ENCODE measurements at places on chromosomes 11 and 22. TPM values are rescaled to one million over a fixed set of nuclear protein-coding genes. Genes with fewer than 3 reads are reported as not detected.
A peak's percentile ranks its signal among the peaks of the same experiment; 100 is the strongest.

The CSKMT gene
- total RNA-seq = 12.9 TPM

The CALCB gene
- total RNA-seq = not detected

The MAP4K2 gene
- total RNA-seq = 57.0 TPM

The CRY2 gene
- total RNA-seq = 9.5 TPM

The APLP2 gene
- total RNA-seq = 345 TPM

The TAF6L gene
- 40.2 TPM for total RNA-seq

DNA sequence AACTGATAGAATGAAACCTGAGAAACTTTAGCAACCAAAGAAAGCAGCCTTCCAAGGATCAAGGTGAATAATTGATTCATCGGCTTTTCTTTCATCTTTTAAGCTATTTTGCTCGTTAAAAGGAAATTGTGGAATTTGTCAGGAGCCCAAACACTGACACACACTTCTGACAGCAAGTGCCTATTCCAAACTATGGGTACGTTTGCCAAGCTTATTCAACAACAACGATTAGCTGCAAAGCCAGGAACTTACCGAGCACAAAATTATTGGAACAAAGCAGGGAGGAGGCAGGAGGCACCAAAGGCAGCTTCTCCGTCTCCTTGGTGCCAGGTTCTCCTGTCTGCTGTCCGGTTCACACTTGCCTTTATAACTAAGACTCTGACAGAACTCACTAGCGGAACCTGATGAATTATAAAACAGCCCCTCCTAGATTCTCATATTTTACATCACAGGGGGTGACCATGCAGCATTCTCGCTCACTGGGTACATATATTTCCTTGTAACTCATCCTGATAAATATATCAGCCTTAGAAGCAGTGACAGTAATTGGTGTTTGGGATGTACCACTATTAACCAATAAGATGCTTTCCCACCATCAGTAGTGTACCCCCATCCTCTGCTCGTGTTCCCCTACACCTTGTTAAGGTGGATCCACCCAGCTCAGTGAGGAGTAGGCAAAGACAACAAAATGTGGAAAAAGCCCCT is 395.9 kb upstream of the CCDC90B start:
- no peak for DNase-seq
- H3K27me3 ChIP-seq = peaks cover 57% of the 10 kb centered on the region
- H3K4me1 ChIP-seq = no peaks in the 10 kb centered on the region

GRCh38 chr11:109486129-109486528 is 64.1 kb downstream of the C11orf87 start:
- no peak overlapping the region for H3K4me3 ChIP-seq
- H3K4me1 ChIP-seq = no peaks in the 10 kb centered on the region
- H3K36me3 ChIP-seq = no peaks in the 10 kb centered on the region
- H3K27ac ChIP-seq = no peak overlapping the region

GRCh38 chr11:119051440-119052162 is 5.4 kb downstream of the HYOU1 start:
- no peak overlapping the region for H3K4me3 ChIP-seq
- H3K27ac ChIP-seq = no peak overlapping the region
- DNase-seq = no peak
- peaks cover 8% of the 10 kb centered on the region for H3K4me1 ChIP-seq

DNA sequence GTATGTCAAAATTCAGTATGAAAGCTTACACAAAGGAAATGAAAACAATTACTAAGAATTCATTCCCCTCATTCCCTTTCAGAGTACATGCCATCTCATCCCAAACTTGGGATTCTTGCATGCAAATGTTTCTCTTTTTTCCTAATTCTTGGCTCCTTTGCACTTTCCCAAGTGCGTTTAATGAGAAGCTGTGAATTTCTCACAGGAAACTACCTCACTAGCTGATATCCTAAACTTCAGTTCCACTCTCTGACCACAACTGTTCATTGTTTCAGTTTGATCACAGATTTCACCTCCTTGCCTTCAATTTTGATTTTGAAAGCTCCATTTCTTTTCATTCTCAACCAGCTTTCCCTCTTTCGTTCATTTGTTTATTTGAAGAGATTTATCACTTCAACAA is 5.9 kb upstream of the ARL14EP start:
- H3K36me3 ChIP-seq = no peaks in the 10 kb centered on the region
- peaks cover 2% of the 10 kb centered on the region for H3K4me1 ChIP-seq
- H3K27ac ChIP-seq = no peak overlapping the region
- no peak for DNase-seq

- H3K36me3 ChIP-seq = no peaks in the 10 kb centered on the region
- no peak for DNase-seq
- H3K27ac ChIP-seq = no peak overlapping the region
- H3K4me3 ChIP-seq = no peak overlapping the region
- no peaks in the 10 kb centered on the region for H3K27me3 ChIP-seq
- H3K4me1 ChIP-seq = no peaks in the 10 kb centered on the region
These were observed 34.6 kb upstream of the BID start for GRCh38 chr22:17808693-17809403.

DNA sequence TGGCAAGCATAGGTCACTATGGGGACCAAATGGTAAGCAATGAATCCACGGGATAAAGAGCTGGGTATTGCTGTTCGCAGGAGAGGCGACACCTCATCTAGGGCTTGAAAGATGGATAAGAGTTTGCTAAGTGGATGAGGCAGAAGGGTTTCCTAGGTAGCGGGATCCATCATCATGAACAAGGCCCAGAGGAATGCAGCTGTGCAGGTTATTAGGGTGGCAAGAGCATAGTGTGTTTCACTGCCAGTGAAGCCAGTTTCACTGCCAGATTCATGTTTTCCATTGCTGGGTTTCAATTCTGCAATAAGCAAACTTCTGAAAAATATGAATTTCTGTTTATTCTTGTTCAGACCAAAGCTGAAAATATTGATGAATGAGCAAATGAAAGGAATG is 27.2 kb downstream of the WEE1 start:
- peak; percentile 84 for DNase-seq
- H3K4me1 ChIP-seq = peaks cover 17% of the 10 kb centered on the region
- H3K4me3 ChIP-seq = no peak overlapping the region

GRCh38 chr11:11401960-11402535 is 49.0 kb upstream of the CSNK2A3 start:
- no peak overlapping the region for H3K27ac ChIP-seq
- no peak overlapping the region for H3K4me3 ChIP-seq
- no peaks in the 10 kb centered on the region for H3K4me1 ChIP-seq
- no peaks in the 10 kb centered on the region for H3K27me3 ChIP-seq
- H3K36me3 ChIP-seq = no peaks in the 10 kb centered on the region

DNA sequence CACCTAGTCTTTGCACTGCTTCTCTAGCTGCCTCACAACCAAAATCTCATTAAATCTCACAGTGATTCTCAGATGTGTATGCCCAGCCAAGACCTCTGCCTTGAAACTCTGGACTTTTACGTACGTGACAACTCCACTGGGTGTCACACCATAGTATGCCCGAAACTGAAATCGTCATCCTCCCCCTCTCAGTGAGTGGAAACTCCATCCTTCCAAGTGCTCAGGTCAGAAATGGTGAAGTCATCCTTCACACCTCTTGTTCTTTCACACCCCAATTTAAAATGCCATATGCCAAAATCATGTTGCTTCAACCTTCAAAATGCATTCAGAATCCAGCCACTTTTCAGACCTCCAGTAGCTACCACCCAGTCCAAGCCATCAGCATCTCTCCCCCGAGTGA is 42.5 kb downstream of the SFI1 start:
- DNase-seq = no peak
- H3K36me3 ChIP-seq = no peaks in the 10 kb centered on the region
- H3K4me3 ChIP-seq = no peak overlapping the region
- no peak overlapping the region for H3K27ac ChIP-seq

DNA sequence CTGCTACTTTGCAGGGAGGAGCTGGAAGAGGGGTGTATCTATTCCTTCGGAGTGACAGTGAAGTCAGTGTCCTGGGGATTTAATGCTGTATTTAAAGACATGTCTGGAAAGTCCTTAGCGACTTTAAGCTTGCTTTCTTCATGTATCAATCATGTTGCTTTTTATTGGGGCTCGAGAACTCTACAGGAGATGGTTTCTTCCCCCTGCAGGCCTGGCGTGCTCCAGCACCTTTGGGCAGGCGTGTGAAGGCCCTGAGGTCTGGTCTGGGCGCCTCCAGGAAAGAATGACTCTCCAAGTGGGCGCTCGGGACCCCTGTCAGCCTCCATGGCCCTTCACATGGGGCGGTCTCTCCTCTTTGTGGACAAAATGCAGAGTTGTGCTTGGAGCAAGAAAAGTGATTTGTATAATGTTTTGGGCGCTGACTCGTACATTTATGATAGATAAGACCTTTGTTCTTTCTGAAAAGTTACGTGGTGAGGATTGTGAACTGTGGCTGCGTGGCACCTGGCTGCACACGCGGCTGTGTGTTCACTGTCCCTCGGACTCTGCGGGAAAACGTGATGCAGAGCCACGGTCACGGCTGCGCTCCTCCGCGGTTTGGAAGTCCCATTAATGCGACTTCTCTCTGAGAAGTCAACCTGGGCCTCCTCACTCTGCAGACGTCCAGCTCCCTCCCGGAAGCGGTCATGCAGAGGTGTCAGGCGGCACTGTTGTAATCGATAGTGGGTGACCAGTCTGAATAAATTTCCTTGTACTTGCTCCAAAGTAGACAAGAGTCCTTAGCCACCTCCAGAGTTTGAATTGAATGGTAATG is 282.5 kb downstream of the TBC1D22A start:
- DNase-seq = no peak
- no peak overlapping the region for H3K4me3 ChIP-seq
- no peaks in the 10 kb centered on the region for H3K4me1 ChIP-seq
- no peaks in the 10 kb centered on the region for H3K36me3 ChIP-seq
- H3K27me3 ChIP-seq = no peaks in the 10 kb centered on the region

GRCh38 chr22:24996420-24996952 is 44.0 kb downstream of the KIAA1671 start:
- peak; percentile 75 for DNase-seq
- H3K27me3 ChIP-seq = no peaks in the 10 kb centered on the region
- no peaks in the 10 kb centered on the region for H3K36me3 ChIP-seq
- H3K4me1 ChIP-seq = peaks cover 55% of the 10 kb centered on the region
- H3K27ac ChIP-seq = peak overlapping the region; percentile 74

DNA sequence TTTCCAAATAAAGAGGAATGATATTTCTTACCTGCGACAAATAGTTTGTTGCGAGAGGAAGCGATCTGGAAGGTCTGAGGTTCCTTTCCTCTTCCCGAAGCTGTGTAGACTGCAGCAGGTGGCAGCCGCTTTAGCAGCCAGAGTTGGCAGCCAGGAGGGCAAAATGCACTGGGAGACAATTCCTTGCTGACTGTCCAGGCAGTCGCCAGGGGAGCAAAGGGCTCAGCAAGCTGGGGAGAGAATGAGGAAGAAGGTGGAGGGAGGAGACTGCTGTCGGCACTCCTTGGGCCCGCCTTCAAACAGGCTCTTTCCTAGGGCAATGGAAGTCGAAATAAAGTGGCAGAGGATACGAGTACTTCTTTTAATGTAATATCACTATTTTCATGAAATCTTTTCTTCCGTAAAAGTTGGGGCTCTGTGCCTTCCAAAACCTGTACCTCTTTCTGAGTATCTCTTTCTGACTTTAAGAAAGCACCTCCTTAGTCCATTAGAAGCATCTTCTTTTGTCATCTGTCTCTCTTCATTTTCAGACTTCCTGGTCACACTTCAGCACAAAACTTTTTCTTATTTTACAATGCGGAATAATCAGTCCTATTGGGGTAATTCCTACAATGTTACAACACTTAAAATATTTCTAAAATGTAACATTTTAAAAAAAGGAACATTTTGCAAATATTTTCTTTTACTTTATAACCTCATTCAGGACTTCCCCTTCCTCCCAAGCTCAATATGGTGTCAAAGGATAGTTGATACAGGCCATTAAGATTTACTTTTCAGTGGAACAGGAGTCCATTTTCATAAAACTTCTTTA is at the start of gene IL18:
Gene IL18 (minus strand): TSS at position 220 of the 811 bp plus-strand sequence. CDS start 9,041 bp downstream, outside the sequence.
- H3K27me3 ChIP-seq = no peaks in the 10 kb centered on the region
- peak within 1 kb of the TSS; percentile 73 for H3K4me3 ChIP-seq
- DNase-seq = peak; percentile 87
- H3K36me3 ChIP-seq = peaks cover 8% of the 10 kb centered on the region

DNA sequence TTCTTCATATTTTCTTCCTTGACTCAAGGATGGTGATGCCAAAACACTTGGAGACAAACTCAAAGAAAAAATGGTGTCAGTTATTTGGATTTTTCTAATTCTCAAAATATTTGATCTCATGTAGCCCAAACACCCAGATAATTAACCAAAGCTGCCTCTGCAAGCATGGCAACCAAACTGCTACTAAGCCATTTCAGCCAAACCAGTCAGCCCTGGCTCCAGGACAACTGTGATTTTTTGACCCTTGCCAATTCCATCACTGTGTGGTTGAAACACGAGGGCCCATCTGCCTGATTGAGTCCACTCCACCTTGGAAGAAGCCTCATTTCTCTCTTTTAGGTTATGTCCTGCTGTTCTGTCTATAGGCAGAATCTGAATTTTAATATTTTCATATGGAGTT is 277.4 kb downstream of the BLID start:
- H3K27me3 ChIP-seq = no peaks in the 10 kb centered on the region
- no peaks in the 10 kb centered on the region for H3K36me3 ChIP-seq
- H3K4me1 ChIP-seq = no peaks in the 10 kb centered on the region
- no peak overlapping the region for H3K4me3 ChIP-seq

- no peak overlapping the region for H3K4me3 ChIP-seq
- no peaks in the 10 kb centered on the region for H3K27me3 ChIP-seq
- DNase-seq = peak; percentile 84
- peaks cover 35% of the 10 kb centered on the region for H3K4me1 ChIP-seq
- H3K27ac ChIP-seq = peak overlapping the region; percentile 62
These were observed 2.1 kb upstream of the KIAA0930 start for GRCh38 chr22:45242778-45243191.

DNA sequence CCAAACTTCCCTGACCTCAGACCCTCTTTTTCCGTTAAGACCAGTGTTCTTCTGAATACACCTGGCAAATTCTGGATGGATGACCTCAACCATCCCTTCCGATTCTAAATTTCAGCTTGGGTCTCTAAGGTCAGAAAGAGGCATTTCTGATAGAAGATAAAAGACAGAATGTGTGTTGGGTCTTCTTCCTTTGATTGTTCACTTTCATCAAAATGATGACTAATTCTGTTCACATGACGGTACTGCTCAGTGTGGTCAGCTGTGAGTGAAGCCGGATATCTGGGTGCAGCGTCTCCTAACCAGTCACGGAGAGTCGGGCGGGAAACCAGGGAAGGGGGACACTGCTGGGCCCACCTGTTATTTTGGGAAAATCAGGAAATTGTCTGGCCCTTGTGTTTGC is 151.6 kb upstream of the NAV2 start:
- no peaks in the 10 kb centered on the region for H3K27me3 ChIP-seq
- H3K4me1 ChIP-seq = peaks cover 10% of the 10 kb centered on the region
- peak; percentile 31 for DNase-seq
- no peaks in the 10 kb centered on the region for H3K36me3 ChIP-seq
- H3K4me3 ChIP-seq = no peak overlapping the region
- H3K27ac ChIP-seq = no peak overlapping the region

- H3K4me3 ChIP-seq = no peak overlapping the region
- H3K4me1 ChIP-seq = 0 out of 2 replicates have a peak, but pooled peaks cover 3% of the 10 kb centered on the region
- H3K27ac ChIP-seq = no peak overlapping the region
- peaks cover 11% of the 10 kb centered on the region for H3K27me3 ChIP-seq
These were observed 14.6 kb downstream of the BBOX1 start for GRCh38 chr11:27055065-27055682.

DNA sequence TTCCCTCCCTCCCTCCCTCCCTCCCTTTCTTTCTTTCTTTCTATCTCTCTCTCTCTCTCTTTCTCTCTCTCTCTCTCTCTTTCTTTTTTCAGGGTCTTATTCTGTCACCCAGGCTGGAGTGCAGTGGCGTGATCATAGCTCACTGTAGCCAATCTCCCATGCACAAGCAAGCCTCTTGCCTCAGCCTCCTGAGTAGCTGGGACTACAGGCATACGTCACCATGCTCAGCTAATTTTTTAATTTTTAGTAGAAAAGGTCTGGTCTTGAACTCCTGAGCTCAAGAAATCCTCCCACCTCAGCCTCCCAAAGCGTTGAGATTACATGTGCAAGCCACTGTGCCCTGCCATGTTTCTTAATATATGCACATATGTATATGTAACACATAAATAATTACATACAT is 19.0 kb downstream of the TSKU start:
- no peak overlapping the region for H3K4me3 ChIP-seq
- H3K4me1 ChIP-seq = peaks cover 9% of the 10 kb centered on the region
- DNase-seq = no peak
- H3K36me3 ChIP-seq = no peaks in the 10 kb centered on the region

Data from PC-3 (cell line).